ENCODE measurements at places on chromosomes 2 and 18. TPM values are rescaled to one million over a fixed set of nuclear protein-coding genes. Genes with fewer than 3 reads are reported as not detected.

DNA sequence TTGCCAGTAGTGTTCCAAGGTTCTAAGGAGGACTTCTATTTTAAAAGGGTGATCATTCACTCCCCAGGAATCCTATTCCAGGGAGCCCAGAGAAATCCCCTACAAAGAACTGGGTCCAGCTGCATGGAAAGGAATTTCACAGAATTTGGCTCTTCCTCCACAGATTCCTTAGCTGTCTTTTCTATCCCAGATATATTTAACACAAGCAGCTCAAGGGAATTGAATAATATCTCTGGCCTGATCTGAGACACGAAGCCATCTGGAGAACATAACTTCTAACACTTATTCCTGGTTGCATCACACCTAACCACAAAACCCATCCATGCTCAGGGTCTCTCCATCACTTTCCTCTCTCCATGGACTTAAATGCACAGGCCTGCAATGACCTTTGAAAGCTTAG is 306.7 kb upstream of the ACVR2A start:
- no peak for DNase-seq

- DNase-seq: no peak
Observed at GRCh38 chr18:26421503-26421902, 126.8 kb downstream of the KCTD1 start.

GPR75 gene
- 6.7 TPM for total RNA-seq

DNA sequence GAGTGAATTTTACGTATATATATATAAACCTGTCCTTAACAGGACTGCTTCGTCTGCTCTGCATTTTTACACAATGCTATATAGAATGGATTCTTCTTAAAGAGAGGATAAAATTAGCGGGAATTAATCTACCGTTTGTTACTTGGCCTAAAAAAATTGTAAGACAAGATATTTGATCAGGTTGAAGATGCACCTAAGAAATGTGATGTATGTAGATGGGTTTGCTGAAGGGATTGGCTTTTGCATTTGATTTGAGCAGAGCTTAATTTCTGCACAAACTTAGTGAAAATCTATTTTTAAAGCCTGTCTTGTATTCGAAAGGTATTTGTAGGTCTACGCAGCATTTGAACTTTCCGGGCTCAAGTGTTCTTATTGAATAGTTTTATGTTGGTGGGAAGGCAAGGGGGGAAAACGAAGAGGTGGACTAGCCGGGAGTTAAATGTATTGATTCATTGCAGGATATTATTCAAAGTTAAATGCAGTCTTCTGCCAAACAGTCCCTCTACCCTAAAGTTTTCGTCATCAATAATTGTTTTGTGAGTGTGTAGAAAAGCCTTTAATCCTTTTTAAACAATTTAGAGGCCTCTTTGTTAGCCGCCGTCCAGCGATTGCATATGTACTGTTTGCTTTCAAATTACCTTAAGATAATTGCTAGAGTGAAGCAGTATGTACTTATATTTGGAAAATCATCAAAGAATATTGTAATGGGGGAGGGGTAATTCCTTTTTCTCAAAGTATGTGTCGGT is 1.2 kb downstream of the PPP1CB start:
- DNase-seq: no peak

DNA sequence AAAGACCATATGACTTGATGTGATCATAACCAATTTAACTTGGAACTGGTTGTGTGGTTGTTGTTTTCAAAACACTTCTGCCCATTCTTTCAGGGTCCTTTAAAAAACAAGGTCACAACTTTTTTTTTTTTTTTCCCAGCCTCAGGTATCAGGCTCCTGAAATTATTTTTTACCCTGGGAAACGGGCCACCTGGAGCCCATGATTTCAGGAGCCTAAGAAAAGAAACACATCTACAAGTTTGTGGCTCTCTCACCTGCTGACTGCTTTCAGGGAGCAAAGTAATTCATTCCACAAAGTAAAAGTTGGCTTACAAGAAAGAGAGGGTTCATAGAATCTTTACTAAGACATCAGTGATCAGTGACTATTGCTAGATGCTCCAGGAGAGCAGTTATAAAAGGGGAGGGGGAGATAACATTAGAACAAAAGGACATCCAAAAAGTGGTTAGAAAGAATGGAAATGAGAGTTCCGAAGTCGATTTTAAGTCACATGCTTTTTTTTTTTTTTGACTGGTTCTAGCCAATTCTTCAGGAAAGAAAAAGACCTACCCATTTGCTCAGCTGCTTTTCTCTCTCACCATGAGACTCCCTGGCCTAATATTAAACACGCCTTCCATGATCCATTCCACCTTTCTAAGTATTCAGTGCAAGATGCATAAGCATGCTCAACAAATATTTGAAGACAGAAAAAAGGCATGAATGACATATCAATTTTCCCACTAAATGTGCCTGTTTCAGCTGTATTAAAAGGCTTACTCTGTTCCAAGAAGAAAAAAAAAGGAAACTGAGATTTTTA is 267.3 kb downstream of the LRATD1 start:
- no peak for DNase-seq

CRYGD gene
- not detected for total RNA-seq

GRCh38 chr18:67783196-67783946 is 266.9 kb upstream of the DSEL start:
- DNase-seq: no peak

- DNase-seq: no peak
Observed at GRCh38 chr2:120863661-120864320, 128.1 kb downstream of the GLI2 start.

GRCh38 chr2:41194230-41194629 is 742.3 kb upstream of the SLC8A1 start:
- no peak for DNase-seq

GRCh38 chr2:239015218-239015900 is 167.5 kb downstream of the TWIST2 start:
- DNase-seq: no peak

GRCh38 chr2:72757177-72757775 is 68.6 kb downstream of the EXOC6B start:
- DNase-seq: no peak

GPR45 gene
- total RNA-seq: not detected

DNA sequence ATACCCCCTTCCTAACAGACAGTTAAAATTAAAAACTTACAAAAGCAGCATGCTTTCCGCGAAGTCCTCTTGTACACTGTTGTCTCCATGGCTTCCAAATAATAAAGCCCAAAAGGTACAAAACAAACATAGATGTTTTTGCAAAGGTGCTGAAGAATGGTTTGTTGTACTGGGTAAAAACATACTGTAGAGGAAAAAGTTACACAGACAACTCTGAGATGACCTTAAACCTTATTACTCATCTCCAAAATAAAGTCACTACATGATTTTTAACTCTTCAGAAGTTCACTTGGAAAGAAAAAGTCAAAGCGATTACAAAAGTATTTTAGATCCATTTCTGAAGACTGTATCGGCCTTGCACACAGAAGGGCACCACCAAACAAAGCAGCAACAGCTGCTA is 6.1 kb downstream of the SLC35F5 start:
- DNase-seq: no peak

FBXO15 gene
- 1.8 TPM for total RNA-seq

DNA sequence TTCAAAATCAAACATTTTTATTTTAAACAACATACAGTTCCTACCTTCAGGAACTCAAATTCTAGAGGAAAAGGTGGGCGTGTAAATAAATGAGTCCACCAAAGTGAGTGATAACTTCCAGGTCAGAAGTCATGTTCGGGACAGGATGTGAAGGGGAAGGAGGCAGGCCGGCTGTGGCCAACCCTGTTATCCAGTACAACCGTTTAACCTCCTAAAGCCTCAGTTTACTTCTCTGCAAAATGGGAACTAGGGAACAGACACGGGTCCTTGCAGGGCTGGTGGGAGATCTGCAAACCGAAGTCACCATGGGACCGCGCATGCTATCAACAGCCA is 373 bp downstream of the EIPR1 start:
- DNase-seq: no peak

- no peak for DNase-seq
Observed at GRCh38 chr2:218149848-218150440, 16.8 kb downstream of the CXCR1 start.
